NCI-H1417 (cell line): ENCODE measurements at places on chromosomes 5 and 9.

DNA sequence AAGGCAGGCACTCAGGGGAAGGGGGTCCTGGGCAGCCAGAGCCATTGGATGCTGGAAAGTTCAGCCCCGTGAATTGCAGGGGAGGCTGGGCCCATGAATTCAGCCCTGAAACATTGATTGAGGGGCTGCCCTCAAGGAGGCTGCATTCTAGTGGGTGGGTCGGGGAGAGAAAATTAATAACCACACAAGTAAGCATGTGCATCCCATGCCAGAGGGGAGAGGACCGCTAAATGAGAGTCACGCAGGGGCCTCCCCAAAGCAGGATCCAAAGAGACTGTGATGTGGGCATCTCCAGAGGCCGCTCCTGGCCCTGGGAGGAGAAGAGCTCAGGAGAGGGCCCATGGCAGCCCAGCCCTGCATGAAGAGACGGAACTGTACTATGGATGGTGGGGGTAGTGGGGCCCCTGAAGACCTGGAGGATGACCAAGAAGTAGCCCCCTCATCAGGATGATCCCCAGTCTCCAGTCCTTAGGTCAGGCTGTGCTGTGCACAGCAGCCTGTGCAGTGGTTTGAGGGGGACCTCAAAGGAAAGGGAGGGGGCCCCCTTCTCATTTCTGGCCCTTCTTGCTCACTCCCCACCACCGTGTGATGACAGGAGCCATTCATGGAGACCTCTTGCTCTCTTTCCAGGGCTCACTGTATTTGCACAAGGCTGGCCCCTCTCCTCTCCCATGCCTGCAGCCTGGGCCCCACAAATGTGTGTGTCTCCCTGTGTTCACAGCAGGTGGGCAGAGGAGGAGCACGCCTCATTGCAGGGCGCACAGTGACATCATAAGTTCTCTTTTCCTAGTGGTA lies 233.6 kb upstream of the IRX1 start:
- DNase-seq = no peak

DNA sequence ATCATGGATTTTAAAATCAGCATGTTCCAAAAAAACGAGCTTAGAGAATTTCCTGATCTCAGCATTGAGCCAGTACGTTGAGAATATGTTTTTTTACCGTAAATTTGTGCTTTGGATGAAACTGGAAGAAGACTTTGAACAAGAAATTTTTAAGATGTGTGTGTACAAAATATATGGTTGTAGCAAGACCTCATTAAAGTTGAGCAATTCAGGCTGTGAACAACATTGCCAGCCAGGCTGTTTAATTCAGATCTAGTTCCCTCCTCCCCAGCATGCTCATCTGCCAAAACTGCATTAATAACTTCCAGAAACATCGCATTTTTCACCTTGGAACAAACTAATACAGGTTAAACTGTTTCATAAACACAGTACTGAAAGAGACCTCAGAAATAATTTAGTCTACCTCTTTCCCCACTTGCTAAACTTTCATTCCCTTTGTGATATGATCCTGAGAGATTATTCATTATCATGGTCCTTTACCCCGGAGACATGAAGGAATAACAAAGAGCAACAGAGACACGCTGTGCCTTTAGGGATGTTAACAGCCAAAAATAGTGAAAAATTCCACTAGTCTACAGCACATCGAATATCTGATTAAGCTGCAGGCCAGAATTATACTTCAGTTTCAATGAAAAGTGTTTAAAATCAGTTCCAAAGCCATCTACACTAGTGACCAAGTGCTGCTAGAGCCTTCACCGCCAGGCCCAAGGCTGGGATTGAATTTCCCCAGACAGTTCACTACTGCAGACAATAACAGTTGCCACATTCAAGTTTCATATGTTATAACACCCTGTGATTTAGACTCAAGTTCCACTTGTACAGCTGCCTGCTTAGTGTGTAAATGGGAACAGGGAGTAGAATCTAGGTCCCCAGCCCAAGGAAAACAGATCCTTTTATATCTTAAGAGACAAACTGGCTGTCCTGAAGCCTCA lies 89.6 kb downstream of the EFNA5 start:
- no peak for DNase-seq

GRCh38 chr9:70127036-70127435 lies 83.4 kb downstream of the MAMDC2 start:
- DNase-seq = no peak

GRCh38 chr5:143676802-143677201 lies 135.2 kb upstream of the HMHB1 start:
- DNase-seq = no peak

DNA sequence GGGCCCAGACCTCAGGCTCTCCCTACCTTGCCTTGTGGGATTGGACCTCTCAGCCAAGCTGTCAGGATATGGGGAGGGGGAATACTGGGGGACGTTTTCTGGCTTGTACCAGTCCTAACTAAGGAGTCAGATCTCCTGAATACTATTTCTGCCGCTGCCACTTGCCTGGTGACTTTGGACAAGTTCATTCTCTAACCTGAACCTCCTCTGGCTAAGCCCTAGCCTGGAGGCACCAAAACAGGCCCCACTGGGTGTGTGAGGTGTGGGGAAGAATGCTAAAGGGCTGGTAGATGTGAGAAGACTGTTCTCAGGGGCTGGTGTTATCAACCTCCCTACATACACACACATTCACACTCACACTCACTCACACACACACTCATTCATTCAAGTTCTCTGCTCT lies 1.1 kb downstream of the SLC6A7 start:
- no peak for DNase-seq

- no peak for DNase-seq
These were observed 14.0 kb downstream of the OSTF1 start for GRCh38 chr9:75102177-75102790.

DNA sequence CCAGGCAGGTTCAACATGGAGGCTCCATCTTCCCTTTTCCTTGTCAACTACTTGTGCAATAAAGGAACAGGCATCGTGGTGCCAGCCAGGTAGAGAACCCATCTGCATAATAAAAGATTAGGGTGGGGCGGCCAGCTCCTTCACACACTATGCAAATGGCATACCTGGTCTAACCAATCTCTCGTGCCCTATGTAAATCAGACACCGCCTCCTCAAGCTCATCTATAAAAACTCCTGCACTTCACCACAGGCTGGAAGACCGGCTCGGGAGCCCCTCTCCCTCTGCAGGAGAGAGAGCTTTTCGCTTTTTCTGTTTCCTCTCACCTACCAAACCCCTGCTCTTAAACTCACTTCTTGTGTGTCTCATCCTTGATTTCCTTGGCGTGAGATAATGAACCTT lies 244.3 kb upstream of the PUM3 start:
- no peak for DNase-seq

DNA sequence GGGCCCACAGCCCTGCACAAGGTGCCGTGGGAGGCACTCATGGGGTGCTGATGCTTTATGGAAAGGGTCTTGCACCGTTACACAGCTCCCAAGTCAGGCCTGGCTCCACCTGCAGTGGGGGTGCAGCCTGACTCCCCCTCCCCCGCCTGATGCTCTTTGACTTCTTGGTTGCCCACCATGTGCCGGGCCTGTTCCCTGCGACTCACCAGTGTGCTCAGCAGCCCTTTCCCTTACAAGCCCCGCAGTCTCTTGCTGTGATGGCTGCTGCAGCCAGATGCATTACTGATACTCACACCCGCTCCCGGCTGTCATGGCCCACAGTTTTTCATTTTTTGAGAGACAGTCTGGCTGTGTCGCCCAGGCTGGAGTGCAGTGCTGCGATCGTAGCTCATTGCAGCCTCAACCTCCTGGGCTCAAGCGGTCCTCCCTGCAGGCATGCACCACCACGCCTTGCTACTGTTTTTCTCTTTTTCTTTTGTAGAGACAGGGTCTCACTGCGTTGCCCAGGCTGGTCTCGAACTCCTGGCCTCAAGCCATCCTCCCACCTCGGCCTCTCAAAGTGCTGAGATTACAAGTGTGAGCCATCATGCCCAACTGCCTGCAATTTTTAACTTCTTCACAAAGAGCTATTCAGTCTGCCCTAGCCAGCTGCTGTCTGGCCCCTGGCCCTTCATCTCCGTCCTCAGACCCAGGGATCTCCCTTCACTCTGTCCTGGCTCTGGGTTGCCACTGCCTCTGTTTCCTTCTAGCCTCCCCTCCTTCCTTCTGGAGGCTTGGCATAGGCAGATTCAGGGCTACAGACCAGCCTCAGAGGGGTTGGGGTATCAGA lies 109.5 kb downstream of the RXRA start:
- no peak for DNase-seq

- no peak for DNase-seq
These were observed 35.6 kb upstream of the NSMF start for GRCh38 chr9:137494550-137495351.

- no peak for DNase-seq
These were observed 40.8 kb downstream of the PRDM6 start for GRCh38 chr5:123129811-123130210.

DNA sequence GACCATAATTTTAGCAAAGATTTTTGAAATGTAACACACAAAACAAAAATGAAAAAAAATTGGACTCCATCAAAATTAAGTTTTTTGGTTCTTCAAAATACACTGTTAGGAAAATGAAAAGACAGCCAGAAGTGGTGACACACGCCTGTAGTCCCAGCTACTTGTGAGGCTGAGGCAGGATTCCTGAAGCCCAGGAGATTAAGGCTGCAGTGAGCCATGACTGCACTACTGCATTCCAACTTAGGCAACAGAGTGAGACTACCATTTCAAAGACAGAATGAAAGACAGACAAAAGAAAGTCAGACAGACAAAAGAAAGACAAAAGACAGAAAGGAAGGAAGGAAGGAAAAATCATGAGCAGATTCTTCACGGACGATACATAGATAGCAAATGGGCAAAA lies 7.5 kb downstream of the DIAPH1 start:
- no peak for DNase-seq

DNA sequence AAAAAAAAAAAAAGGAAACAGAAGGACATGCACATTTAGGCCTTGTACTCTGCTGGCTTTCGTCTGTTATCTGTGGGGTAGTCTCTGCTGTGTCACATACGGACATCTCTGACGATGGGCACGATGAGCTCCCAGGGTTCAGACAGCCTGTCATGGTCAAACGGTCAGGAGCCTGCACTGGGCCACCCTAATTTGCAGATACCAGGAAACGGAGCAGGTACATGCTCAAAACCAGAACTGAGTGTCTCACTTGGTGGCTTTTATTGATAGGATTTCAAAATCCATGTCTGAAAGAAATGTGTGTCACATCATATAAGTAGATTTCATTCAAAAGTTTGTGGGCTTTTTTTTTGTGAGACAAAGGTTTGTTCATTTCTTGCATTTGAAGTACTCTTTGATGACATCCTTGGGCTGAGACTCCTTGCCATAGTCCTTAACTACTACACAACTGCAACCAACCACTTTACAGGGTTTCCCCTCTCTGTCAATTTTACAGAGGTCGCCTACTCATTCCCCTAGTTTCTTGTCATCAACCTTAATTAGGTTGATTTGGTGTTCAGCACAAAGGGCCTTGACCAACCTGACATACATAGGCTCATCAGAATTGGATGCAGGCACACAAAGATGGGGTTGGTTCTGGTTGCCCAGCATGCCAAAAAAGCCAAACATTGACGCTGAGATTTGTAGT lies 9.0 kb downstream of the CKMT2 start:
- no peak for DNase-seq

- DNase-seq = no peak
These were observed 974.2 kb upstream of the C9orf72 start for GRCh38 chr9:28547527-28547926.

DNA sequence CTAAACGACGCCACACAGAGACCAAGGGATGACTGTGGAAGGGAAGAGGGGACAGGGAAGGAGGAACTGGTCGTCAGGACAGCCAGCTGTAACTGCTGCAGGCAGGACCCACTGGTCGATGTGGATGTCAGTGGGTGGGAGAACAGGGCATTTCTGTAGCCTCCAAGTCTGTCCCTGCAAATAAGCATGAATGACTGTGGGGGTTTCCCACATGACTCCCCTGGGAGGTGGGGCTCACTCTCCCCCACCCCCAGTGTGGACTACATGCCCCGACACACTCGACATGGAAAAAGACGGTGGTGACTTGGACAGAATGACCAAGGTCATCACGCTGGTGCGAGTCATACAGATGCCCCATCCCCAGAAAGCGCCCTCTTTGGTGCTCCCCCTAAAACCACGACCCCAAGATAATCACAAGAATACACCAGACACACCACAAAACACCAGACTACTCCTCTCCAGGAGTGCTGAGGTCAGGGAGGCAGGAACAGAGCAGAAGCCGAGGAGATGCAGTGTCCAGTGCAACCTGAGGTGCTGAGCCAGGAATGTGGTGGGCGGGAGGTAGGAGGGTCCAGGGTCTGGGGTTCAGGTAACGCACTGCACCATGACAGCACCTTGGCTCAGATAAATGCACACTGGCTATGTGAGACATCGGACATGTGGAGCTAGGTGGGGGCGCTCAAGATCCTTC lies 64.9 kb downstream of the SECISBP2 start:
- no peak for DNase-seq

- no peak for DNase-seq
These were observed 1.9 kb upstream of the SLC44A1 start for GRCh38 chr9:105242557-105242956.

- no peak for DNase-seq
These were observed 95.3 kb upstream of the CKMT2 start for GRCh38 chr5:81137833-81138232.

DNA sequence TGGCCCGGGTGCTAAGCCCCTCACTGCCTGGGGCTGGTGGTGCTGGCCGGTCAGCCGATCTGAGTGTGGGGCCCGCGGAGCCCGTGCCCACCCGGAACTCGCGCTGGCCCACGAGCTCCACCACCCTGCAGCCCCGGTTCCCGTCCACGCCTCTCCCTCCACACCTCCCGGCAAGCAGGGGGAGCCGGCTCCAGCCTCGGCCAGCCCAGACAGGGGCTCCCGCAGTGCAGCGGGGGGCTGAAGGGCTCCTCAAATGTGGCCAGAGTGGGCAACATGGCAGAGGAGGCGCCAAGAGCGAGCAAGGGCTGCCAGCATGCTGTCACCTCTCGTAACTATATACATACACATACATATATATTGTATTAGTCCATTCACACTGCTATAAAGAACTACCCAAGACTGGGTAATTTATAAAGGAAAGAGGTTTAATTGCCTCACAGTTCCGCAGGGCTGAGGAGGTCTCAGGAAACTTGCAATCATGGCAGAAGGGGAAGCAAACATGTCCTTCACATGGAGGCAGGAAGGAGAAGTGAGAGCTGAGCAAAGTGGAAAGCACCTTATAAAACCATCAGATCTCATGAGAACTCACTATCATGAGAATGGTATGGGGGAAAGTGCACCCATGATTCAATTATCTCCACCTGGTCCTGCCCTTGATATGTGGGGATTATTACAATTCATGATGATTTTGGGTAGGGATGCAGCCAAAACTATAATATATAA lies 56.8 kb downstream of the LIX1 start:
- DNase-seq = no peak

DNA sequence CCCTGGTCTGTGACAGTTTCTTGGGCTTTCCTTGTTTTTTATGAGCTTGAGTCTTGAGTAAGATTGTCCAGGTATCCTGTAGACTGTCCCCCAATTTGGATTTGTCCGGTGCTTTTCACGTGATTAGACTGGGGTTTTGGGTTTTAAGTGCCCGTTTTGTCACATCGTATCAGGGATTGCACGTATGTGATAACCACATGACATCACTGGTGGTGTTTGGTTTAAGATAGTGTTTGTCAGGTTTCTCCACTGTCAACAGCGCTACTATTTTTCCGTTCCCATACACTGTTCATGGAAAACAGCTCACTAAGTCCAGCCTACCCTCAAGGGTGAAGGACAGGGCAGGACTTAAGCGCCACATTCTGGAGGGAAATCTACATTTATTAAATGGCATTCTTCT lies 39.7 kb downstream of the LMNB1 start:
- DNase-seq = no peak
